ENCODE measurements at places on chromosomes 5 and 9.

DNA sequence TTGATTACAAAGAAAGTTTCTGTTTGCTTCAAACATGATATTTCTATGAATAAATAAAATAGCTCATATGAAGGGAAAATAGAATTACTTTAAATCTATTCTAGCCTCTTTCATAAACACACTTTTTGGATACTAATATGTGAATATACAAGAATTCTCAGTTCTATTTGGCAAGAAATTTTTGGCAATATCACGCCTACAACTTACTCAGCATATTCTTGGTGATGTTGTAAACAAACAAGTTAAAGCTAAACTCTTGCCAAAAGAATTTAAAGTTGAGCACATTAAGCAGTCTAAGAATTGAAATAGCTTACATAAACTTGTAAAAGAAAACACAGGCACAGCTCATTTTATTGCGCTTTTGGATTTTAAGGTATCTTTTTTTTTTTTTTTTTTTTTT, 209.8 kb downstream of the CDH12 start:
- DNase-seq, result no peak

DNA sequence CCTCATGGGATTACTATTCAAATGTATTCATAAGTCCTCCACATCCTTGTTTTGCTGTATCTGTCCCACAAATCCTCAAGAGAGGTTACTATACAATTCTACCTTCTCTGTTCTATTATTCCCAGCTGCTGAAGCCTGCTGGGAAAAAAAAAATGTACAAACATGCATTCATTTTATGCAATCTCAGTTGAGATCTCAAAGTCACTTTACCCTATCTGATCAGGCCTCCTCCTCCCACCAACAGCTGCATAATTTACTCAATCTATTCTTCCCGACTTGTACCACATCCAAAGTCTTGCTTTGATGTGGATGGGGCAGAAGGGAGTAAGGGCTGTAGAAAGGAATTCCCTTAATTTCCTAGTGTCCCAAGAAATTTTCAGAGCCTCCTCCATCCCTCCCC, 28.6 kb downstream of the PSIP1 start:
- DNase-seq, result no peak

DNA sequence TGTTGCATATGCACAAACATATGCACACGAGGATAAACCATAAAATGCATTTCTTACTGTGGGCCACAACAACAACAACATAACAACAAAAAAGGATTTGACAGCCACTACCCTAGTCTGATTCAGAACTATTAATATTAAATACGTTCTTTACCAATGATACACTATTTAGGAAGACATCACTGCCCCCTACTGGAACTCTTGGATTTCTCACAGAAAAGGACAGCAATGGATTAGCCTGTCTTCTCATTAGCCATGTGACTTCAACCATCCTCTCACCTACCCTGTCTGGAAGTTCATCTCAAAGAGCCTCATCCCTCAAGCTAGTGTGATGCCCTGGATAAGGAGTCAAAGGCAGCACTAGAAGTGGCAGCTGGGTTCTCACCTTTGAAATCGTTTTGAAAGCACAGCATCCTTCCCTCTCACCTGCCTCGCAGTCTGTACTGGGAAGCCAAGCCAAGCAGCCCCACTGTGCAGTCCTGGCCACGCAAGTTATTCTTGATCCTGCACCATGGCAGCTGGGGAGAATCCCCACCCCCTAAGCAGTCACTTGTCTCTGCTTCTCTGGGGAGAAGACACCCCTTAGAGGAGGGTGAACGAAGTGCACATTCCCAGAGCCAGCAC, 64.6 kb downstream of the SH3TC2 start:
- DNase-seq, result peak; percentile 33

DNA sequence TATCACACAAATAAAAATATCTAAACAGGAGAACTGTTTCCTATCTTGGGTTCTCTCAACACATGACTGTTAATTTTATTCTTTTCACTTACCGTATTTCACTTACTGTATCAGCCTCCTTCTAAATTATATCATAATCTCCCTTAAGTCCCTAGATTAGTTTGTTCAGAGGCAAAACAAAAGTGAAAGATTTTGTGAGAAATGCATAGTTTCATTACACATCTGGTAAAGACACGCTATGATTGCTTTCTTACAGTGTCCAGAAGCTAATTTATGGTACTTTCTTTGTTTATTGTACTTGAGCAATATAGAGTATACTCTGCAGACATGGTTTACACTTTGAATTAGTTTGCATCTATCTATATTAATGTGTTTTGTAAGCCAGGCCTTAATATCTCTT, 159.7 kb upstream of the TLX3 start:
- DNase-seq, result no peak

GRCh38 chr9:12930906-12931305, 156.1 kb downstream of the LURAP1L start:
- no peak for DNase-seq

GRCh38 chr5:22249209-22249729, 603.9 kb downstream of the CDH12 start:
- DNase-seq, result no peak

DNA sequence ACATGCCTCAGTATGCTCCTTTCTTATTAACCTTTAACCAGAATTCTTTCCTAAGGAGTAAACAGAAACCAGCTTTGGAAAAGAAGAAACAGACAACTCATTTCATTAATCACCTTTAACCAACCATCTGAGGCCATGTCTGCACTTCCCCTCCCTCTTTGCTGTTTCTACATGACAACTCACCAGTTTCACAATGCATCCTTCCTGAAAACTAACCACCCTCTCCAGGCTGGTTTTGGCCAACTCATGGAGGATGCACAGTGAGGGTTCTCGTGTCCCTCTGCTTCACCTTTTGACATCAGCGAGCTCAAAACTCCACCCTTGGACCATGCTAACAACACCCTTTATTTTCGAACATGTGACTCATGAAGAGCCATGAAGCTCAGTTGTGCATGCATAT, 244.1 kb downstream of the ELAVL2 start:
- DNase-seq, result no peak

DNA sequence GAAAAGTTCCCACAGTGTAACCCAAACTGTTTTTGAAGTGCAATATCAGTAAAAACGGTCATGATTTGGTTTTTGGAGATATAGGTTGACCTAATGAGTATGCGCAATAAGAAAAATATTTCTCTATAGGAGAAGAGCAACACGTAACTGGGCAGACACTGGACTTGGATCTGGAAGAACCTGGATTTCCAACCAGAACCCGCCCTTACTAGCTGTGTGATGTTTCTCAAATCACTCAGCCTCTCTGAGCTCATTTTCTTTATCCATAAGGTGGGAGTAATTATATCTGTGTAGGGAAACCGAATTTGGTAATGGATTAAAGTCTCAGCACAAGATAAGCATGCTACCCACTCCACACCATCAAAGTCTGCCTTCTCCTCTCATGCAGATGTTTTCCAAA, 169.1 kb downstream of the COL23A1 start:
- no peak for DNase-seq

DNA sequence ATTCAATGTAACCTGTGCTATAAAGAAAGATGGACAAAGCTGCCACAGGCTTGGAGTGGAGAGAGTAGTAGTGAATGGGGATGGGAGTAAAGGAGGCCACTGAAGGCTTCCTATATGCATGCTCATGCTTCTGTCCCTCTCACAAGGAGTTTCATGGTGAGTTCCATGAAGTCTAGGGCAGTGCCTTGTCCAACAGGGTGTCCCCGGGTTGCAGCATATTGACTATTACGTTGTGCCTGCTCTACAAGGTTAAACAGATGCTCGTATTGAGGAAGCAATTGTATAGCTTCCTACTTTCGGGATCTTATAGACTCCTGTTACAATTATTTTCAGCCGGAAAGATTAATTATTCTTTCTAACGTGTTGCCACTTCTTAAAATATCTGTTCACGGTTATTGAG, 129.1 kb upstream of the PIK3R1 start:
- DNase-seq, result no peak

DNA sequence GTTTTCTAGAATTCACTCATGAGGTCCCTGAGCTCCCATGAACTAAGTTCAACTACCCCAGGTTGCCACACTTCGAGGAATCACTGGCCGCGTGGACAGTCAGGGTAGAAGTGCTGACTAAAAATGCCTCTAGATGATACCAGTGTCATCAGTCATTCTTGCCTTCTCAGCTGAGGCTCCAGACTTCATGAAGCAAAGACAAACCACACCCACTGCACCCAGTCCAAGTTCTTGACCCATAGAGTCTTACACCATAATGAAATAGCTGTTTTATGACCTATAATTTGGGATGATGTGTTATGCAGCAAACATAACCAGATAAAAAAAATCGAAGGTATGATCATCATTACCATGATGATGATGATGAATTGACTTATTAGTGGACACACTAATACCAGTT, 632.9 kb upstream of the TLE4 start:
- no peak for DNase-seq

- no peak for DNase-seq
These were observed 93.9 kb downstream of the GRIA1 start for GRCh38 chr5:153584126-153584959.

DNA sequence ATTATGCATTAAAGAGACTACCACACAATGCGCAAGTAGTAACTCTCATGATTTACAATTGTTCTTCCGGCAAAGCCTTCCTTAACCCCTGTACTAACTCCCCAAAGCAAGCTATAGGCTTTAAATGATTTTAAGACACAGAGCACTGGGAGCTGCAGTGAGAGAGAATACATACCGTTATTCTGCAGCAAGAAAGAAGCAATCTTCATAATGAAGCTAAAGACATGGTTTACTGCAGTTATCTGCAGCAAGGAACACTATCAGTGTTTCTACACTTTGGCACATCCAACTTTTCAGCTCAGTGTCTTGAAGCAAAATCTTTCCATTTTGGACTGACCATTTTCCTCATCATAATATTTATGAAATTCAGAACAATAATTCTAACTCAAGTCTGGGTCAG, 61.0 kb downstream of the ZFR start:
- no peak for DNase-seq

DNA sequence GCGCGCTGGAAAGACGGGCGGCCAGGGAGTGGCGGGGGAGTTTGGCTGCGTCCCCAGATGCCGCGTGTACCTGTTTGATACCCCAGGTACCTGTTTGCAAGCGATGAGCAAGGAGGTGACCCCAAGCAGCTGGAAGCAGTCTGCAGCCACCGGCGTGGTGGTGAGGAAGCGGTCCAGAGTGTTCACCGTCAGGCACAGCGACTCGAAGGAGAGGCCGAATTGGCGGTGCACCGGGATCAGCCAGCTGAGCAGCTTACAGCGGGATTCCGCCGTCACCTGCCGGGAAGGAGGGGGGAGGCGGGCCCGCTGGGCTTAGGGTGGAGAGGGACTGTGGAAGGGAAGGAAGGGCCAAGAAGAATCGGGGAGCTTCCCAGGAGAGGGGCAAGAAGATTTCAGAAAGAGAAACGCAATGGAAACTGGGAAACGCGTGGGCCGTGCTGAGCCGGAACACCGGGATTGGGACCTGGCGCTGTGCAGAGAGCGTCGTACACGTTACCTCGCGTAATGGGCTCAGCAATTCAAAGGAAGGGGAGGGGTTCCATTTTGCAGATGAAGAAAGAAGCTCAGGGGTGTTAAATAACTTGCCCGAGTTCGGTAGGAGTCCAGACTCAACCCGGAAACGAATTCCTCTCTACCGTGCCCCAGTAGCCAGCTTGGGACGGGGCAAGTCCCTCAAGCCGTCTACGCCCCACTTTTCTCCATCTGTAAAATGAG, 980 bp downstream of the CCNO start:
- DNase-seq, result no peak

GRCh38 chr5:173530547-173530946, 85.9 kb downstream of the BOD1 start:
- no peak for DNase-seq

DNA sequence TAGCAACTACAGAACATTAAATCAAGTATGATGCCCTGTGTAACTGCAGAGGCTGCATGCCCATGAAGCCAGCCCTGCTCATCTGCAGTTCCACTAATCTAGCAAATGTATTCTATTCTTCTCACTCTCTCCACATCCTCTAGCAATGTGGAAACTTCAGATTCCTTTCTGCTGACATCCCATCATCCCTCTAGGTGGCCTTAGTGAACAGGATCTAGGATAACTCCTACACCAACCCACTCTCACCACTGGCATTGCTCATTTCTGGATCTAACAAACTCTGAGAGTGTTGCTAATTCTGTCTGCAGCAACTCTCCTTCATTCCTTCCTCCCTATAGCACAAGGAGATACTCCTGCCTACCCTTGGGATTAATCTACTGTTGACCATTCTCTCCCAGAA, 80.8 kb downstream of the FAM81B start:
- DNase-seq, result no peak

DNA sequence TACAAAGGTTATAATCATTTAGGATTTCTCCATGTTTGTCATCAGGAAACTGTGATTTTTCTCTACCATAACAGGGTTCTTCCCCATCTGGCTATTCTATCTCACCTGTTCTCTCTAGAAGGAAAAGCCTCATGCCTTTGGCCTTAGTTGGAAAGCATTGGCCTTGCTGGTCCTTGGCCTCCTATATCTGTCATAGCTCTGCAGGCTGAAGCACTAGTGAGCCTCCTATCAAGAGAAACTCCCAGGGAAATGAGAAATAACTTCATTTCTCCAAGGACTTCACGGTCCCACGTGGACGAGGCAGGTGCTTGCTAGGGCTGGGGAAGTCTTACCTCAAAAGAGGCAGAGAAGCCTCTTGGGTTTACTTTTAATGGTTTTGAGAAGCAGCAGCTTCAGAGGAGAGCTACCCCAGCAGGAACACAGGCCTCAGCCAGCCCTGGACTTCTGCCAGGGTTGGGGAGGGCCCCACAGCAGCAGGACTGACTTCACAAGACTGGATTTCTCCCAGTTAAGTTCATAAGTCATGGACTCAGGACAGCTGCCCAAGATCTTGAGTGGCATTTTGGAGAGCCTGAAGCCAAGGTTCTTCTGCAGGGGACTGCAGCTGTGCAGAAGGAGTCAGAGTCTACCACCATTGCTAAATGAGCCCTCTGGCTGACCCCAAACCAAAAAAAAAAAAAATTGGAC, 15.8 kb upstream of the PSAT1 start:
- no peak for DNase-seq

DNA sequence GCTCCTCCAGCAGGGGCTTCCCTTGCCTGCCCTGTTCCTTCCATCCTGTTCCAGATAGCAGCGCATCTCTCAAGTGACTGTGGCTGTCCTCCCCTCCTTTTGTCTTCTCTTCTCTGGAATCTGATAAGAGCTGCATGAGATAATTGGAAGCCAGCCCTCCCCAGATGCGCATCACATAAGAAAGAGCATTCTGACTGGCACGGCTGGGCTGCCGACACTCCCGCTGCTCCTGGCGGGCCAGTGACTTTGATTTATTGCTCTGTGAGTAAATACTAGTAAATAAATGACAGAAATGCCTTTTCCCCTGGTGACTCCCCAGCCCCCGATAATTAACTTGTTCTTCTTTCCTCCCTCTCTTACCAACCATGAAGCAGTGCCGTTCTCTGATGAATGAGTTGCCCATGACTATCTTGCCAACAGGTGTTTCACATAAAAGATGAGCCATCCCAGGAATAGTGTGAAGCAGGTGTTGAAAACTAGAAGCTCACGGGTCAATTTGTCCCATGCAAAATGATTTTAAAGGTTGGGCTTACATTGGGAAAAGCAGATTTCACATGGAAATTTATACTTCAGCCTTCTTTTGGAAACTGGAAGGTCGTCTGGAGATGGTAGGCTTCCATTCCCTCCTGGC, 212.3 kb downstream of the ERCC6L2 start:
- DNase-seq, result no peak

All from hematopoietic multipotent progenitor cell treated with erythropoietin and hydrocortisone succinate and interleukin-3 and kit ligand, for 17 days (in vitro differentiated cells).